Cortex of kidney (tissue), 1 donor: ENCODE measurements at places on chromosomes 1 and 21.

- DNase-seq = no peak
Measured at GRCh38 chr1:93689521-93690223, 8.0 kb upstream of the BCAR3 start.

GRCh38 chr1:1291548-1292441 is 11.6 kb downstream of the SCNN1D start:
- DNase-seq = no peak

- DNase-seq = no peak
Measured at GRCh38 chr1:14215151-14215550, 383.3 kb upstream of the KAZN start.

DNA sequence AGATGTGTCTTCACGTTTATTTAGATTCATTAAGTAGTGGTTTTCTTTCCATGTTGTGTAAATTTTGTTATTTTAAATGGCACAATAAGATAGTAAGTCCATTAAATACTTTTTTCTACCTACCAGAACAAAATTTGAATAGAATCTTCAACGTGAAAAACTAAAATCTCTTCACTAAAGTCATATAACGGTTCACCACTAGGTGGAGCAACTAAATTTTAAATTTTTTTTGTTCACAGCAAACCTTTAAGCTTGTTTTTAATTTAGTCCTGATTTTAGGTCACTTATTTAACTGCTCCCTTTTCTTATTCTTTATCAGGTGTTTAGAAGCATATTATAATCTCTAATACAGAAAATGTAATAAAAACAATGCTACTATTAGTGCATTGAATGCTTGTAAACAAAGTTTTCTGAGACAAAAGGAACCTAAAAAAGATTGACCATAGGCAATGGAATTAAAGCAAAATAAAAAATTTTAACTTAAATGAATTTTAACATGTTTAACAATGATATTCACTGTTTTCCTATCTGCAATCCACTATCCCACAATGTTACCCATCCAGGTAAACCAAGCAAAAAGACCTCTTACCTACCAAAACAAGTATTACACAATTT is 28.3 kb upstream of the PKN2 start:
- DNase-seq = no peak

DNA sequence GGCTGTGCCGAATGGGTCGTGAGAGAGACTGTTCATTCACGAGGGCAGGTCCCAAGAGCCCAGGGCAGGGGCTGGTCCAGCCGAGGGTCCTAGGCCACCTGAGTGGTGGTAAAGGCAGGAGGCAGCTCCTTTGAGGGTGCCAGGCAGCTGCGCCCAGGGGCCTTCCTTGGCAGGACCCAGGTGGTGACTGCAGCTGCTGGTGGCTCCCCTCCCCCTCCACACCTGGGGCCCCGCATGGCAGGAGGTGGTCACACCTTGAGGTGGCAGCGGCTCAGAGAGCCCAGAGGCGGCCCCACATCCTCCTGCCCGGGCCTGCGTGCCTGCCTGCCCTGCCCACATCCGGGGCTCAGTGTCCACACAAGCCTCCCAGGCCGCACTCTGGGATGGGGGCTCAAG is 9.8 kb upstream of the PLCH2 start:
- DNase-seq = no peak

GRCh38 chr21:44375281-44375651 is 21.8 kb downstream of the TRPM2 start:
- no peak for DNase-seq

DNA sequence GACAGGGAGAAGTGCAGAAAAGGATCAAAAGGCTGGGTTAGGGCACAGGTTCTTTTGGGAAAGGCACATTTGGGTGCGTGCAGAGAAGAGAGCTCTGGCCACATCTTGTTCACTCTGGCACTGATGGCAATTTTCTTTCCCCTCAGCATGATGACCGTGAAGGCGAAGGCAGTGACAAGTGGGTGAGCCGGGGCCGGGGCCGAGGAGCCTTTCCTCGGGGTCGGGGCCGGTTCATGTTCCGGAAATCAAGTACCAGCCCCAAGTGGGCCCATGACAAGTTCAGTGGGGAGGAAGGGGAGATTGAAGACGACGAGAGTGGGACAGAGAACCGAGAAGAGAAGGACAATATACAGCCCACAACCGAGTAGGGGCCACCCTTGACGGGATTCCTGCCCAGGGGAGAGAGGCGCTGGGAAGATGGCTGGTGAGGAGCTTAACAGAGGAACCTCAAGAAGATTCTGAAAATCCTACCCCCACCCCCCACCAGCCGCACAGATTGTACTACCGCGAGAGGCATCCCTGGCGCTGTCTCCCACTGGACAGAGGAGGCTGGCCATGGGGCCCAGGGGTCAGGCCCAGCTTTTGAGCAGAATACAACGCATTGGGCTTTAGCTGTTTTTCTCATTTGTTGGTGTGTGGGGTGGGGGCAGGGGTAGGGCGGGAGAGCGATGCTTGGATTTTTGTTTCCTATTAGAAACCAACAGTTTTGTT is 2.4 kb upstream of the SH3D21 start:
- no peak for DNase-seq

GRCh38 chr1:88472714-88473113 is 211.4 kb upstream of the PKN2 start:
- DNase-seq = no peak

GRCh38 chr1:4027492-4028138 is 127.5 kb upstream of the C1orf174 start:
- DNase-seq = no peak

GRCh38 chr1:157335056-157335455 is 196.9 kb upstream of the ETV3 start:
- no peak for DNase-seq

GRCh38 chr1:184620469-184620868 is 134.2 kb downstream of the EDEM3 start:
- no peak for DNase-seq

DNA sequence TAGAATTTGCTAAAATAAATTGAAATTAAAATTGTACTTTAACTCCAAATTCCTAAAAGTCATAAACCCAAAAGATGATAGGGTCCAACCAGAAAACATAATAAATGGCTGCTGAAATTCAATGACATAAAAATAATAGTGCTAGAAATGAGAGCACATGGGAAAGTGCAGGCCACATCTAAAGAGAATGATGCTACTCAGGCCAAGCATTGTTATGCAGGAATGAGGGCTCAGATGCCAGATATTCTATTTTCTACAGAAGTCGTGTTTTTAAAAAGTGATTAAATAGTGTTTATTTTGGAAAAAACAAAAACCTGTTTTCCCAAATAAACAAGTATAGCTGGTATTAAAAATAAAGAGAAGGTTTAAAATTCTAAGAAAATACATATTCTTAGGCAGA is 234.4 kb downstream of the KCNT2 start:
- DNase-seq = no peak

DNA sequence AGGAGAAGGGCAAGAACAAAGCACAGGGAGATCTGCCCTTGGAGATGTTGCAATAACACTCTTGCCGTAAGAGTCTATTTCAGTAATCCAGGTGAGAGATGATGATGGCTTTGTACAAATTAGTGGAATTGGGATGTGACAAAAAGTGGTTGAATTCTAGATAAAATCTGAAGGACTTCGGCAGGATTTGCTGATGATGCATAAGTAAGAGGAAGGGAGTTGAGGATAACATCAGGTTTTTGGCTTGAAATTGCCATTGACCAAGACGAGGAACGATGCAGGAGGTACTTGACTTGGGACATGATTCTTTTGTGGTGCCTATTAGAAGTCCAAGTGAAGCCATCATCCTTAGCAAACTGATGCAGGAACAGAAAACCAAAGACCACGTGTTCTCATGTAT is 238.1 kb downstream of the GRIK1 start:
- no peak for DNase-seq

GRCh38 chr1:207049974-207050391 is 1.0 kb downstream of the YOD1 start:
- no peak for DNase-seq

DNA sequence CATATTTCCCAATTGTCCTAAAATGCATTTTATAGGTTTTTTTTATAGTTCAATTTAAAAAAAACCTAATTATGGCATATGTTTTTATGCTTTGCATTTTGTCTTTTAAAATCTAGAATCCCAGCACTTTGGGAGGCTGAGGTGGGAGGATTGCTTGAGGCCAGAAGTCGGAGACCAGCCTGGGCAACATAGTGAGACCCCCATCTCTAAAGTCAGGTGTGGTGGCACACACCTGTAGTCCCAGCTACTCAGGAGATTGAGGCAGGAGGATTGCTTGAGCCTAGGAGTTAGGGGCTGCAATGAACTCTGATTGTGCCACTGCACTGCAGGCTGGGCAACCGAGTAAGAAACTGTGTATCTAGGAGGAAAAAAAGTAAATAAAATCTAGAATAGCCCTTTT is 137.2 kb upstream of the POU3F1 start:
- DNase-seq = no peak

GRCh38 chr1:2180297-2181245 is 14.0 kb downstream of the FAAP20 start:
- DNase-seq = no peak

- no peak for DNase-seq
Measured at GRCh38 chr1:166089804-166090203, 77.0 kb downstream of the FAM78B start.

DNA sequence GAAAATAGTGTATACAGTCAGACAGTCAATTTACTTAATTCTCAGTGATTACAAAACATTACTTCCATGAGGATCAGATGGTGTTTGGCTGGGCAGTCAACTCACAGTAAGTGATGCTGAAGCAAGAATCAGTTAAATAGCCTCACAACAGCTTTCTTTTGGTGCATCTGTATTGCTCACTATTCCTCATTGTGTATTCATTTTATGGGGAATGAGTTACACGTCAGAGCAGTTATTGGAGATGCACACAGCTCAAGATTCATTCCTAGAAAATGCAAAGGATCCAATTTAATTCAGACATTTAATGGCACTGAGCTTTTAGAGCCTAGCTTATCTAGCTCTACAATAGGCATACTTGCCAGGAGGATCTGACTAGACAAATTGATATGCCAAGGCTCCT is 150.6 kb downstream of the HS2ST1 start:
- DNase-seq = no peak

GRCh38 chr1:38027201-38028104 is 14.9 kb downstream of the UTP11 start:
- DNase-seq = no peak

DNA sequence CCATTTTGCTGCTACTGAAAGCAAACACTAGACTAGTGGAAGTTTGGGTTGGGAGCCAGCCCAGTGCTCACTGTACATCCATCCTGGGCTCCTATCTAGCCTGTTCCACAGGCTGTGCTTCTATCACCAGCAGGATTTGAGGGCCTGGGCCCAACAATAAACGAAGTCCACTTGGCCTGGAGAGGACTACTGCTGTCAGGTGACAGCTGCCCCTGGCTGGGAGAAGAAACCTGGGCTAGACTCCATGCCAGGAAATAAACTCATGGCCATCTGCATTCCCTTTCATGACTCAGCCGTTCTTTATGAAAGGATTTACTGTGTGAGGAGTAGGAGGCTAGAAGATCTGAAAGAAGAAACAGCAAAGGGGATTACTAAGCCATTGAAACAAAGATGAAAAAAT is 35.5 kb downstream of the COLGALT2 start:
- DNase-seq = no peak

DNA sequence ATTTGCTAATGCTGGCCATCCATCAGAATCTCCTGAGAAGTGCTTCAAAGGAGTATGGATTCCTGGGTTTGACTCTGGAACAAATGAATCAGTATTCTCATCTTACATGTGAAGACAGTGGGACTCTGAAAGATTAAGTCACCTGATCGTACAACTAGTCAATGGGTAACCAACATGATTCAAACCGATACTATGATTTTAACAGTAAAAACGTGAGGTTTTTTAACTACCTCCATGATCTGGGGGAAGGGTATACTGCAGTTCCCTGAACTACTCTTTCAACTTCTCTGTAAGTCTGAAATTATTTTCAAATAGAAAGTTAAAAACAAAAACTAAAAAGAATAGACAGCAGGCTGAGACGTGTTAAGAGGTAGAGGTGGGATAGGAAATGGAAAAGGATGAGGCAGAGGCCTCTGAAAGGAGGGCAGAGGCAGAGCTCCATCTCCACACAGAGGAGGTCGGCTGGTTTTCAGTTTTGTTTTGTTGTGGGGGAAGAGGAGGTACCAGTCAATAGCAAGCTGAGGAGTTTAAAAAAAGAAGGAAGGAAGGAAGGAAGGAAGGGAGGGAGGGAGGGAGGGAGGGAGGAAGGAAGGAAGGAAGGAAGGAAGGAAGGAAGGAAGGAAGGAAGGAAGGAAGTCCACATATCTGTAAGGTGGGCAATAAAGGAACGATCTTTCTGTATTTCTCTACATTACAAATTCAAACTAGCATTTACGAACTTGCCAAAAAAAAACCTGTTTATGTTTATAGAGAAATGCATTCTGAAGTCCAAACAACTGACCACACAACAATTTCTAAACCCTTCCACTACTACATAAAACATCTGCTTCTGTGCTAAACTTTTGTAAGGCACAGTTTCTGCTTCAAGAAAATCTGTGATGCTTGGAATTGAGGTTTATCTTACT is 213.1 kb downstream of the RERE start:
- no peak for DNase-seq

DNA sequence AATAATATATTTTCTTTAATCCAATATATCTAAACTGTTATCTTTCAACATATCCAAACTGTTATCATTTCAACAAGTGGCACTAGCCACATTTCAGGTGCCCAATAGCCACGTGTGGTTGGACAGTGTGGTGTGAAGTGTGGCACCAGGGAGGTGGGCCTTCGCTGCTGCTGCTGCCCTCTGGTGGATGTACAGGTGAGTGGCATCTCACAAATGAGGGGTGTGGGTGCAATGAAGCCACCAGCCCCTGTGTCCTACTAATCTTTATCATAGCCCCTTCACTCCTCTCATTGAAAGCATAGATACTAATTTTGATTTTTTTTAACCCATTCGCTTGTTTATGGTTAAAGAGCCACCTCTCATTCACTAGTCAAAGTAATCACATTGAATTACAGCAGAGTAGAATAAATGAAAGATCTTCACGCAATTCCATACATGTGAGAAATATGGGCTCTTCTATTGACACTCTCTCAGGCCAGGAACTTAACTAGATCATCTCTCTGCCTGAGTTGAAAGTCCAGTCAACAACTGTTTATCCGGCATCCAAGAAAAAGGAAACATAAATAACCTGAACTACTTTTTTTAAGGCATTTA is 499.2 kb downstream of the OMA1 start:
- DNase-seq = no peak

- DNase-seq = no peak
Measured at GRCh38 chr1:116306840-116307442, 66.1 kb upstream of the ATP1A1 start.

- no peak for DNase-seq
Measured at GRCh38 chr1:41038110-41038509, 16.6 kb upstream of the SLFNL1 start.

DNA sequence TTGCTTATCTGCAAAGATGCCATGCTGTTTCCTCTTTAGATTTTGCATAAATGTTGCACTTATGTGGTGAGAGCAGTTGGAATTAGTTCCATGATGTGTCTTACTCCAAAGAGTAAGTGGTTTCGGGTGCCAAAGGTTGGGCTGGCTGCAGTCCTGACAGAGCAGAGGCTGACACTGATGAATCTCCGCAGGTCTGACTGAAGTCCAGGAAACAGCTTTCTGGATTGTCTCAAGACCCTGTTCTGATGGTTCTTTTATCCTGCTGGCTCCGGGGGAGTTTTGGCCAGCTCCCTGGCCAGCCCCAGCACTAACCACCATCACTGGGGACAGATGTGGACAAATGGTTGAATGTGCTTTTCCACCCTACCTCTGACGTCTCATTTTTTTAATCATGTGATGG is 207.2 kb upstream of the KIAA0040 start:
- DNase-seq = no peak
